RPMI7951 (cell line): ENCODE measurements at places on chromosomes 5 and 9. TPM values are rescaled to one million over a fixed set of nuclear protein-coding genes. Genes with fewer than 3 reads are reported as not detected.

OTULINL gene
- 4.4 and 5.5 TPM in 2 replicates for total RNA-seq

RBM22 gene
- 34.2 and 38.0 TPM in 2 replicates for total RNA-seq

GRCh38 chr5:74231697-74232096 lies 408.8 kb downstream of the ENC1 start:
- DNase-seq, result peak; percentile 57

GRCh38 chr9:131276094-131276888 lies at the start of gene FAM78A:
FAM78A (minus strand) TSS chr9:131276510; CDS start chr9:131276179, 331 bp downstream.
- peak; percentile 38 for DNase-seq

DNA sequence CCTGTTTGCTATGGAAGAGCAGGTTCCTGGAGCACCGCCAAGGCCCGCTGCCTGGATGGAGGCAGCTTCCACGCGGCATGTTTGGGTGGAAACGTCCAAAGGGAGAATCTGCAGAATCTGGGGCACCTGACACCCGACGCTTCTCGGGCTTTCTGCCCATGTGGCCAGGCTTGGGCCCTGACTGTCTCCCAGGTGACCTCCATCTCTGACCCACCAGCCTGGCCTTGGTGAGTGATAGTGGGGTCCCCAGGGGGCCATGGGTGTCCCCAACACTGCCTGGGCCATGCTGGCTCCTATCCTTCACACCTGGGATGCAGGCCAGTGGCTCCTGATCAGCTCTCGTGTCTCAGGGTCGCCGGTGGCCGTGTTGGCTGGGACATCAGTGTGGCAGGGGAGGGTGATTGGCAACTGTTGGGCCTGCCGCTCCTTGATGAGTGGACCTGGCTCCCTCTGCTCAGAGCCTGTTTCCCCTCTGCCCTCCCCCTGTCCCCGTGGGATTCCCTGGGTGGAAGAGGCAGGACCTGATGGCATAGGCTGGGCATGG lies 34.0 kb downstream of the GLT6D1 start:
- DNase-seq, result no peak
